Stimulated activated CD8-positive, alpha-beta memory T cell treated with anti-CD3 and anti-CD28 coated beads, Interleukin-2, amount 100 ng/mL, for 48 hours (primary cell): ENCODE measurements at places on chromosomes 2 and 18.

DNA sequence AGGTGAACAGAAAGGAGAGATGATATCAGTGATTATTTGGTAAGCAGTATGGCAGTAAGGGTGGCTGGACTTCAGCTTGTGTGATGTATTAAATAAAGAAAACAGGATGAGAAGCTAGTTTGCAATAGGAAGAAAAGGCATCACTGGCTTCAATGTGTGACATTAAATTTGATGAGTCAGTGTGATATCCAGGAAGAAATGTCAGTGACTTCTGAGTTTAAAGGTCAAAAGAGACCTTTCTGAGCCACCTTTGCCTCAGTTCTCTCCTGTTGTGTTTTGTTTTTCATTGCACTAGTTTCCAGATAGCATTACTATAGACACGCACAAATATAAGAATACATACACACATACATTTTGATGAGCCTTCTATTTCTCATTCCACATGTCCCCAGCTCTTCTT, 105.6 kb downstream of the PIGN start:
- no peak for DNase-seq

DNA sequence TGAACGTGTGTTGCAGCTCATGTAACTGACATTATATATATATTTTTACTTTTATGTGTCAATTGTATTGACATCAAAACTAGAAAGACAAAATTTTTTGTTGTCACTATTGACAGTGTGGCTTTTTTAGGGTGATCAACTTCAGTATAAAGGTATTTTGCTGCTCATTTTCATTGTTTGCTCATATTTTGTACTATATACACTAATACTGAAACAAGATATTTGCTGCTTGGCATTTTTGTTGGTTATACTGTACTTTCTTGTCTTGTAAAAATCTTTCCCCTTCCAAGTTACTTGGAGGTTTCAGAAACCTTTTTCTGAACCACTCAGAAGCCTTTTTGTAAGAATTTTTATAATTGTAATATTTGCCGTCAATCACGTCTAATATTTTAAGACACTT, 16.5 kb downstream of the AFTPH start:
- no peak for DNase-seq

- no peak for DNase-seq
These were observed 171.8 kb upstream of the PIK3C3 start for GRCh38 chr18:41783065-41783818.

- no peak for DNase-seq
These were observed 77.1 kb downstream of the CYRIA start for GRCh38 chr2:16588565-16588964.

DNA sequence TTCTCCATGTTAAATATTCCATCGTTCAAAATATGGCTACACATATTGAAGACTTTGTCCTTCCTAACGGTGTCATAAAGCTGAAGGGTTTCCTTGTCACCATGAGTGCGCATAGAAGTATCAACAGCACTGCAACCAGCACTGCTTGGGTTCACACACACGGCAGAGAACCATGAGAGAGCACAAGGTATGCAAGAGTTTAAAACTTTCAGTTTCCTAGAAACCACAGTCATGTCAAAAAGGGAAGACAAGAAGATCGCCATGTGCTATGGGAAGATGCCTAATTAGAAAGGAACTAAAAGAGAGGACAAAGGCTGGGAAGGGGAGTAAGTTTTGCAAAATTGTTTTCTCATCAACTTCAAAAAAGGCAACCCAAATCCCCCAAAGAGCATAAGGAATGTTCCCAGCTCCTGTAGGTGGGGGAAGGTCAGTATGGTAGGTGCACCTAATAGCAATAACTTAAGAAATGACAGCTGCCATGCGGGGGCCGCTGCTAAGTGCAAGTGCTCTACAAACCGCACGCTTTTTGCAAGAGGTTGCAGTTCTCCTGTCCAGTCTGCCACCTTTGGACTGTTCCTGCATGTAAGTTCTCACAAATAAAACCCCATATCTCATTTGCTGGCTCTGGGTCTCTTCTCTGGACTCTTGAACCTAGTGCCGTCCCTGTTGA, 136.8 kb downstream of the TMEM163 start:
- no peak for DNase-seq

GRCh38 chr18:23166891-23167541, 31.7 kb downstream of the CABLES1 start:
- no peak for DNase-seq

GRCh38 chr2:103289105-103289725, 527.4 kb downstream of the TMEM182 start:
- no peak for DNase-seq

GRCh38 chr18:58556331-58557007, 72.4 kb downstream of the ALPK2 start:
- DNase-seq: no peak

DNA sequence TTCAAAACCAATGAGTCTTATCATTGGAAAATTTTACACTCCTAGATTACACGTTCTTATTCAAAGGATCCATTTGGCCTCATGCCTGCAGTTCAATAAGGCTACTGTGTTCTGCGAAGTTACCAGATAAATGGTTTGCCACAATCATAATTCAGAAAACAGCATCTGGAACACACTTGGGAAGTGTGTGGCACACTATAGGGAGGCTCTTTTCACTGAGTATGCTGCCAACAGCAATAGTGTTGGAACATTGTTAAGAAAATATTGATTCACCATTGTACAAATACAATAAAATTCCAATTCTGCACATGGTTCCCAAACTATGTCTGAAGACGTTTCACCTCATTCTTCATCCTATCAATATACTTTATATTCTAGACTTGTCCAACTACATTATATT, 141.4 kb upstream of the DOK6 start:
- no peak for DNase-seq

DNA sequence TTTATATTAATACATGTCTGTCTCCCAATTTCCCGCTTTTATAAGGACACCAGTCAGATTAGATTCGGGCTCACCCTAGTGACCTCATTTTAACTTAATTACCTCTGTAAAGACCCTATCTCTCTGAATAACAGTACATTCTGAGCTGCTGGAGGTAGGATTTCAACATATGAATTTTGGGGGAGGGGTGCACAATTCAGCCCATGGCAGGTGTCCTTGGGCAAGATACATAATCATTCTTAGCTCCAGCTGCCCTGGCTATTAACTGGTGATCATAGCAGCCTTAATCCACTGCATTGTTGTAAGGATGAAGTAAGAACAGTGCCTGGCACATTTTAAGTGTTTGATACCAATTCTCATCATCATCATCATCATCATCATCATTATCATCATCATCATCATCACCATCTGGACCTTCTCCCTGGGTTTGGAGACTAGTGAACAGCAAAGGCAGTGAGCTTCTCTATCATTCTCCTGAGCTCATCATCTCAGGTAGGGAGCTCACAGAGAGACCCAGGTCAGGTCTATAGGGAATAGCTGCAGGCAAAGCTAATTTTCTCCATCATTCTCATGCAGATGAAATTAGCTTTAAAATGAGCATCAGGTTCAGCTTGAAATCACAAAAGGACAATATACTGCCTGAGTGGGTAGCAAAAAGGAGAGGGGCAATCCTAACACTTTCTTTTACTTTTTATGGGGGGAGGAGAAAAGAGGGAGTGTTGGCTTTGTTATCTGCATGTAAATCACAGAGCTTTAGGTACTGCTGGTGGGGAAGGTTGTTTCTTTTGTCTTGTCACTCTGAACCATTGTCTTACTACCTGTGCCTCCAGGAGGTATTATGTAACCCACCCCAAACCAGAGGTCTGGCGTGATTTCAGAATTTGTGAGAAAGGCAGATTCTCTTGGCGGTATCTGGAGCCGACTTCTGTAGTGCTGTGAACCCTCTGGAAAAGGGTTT, 125.5 kb upstream of the SPRED2 start:
- no peak for DNase-seq

DNA sequence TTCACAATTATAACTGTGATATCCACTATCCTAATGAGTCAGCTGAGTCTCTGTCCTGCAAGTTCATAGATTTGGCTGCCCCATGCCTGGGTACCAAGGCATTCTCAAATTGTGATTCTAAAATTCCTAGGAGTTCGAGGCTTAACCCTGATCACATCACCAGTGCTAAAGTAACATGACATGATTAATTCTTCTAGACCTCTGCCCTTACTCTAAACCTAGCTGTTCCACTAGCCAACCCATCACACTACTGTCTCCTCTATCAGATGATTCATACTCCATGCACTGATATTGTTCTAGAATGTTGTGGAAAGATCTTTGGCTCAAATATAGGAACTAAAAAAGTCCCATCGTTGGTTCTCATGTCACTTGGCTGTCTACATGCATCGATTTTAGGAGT, 487.6 kb downstream of the PIK3C3 start:
- DNase-seq: no peak

DNA sequence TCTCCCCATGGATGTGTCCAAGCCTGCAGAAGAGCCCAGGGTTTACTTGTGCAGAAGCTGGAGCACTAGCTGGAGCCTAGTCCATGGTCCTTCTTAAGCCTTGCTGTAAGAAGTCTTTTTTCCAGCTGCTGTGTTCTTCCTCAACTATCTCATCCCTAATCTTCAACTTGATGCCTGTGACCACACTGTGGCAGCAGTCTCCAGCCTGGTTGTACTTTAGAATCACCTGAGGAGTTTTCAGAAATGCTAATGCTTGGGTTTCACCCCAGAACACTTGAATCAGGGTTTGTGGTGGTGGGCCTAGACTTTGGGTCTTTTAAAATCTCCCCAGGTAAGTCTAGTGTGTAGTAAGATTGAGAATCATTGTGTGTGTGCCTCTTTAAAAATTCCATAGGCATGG, 173.6 kb downstream of the ADCYAP1 start:
- DNase-seq: no peak

DNA sequence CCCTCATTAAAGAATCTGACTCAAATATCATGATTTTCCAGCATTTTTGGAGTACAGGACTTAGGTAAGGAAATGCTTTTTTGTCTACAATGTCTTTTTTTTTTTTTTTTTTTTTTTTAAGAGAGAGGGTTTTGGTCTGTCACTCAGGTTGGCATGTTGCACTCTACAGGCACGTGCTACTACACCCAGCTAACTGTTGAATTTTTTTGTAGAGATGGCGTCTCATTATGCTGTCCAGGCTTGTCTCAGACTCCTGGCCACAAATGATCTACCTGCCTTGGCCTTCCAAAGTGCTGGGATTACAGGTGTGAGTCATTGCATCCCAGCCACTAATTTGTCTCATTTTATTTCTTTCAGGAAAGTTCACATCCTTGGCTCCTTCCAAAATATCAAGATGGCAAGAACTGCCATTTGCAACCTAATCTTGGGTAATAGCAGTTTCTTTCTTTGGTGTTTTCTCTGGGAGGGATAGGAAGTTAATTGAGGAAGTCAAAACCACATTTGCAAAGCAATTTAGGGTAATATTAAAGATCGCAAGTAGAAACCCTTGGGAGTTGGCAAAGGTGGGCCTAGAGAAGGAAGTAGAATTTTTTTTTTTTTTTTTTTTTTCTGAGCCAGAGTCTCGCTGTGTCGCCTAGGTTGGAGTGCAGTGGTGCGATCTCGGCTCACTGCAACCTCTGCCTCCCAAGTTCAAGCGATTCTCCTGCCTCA, 15.5 kb downstream of the PNO1 start:
- no peak for DNase-seq
